ENCODE measurements at places on chromosomes 3 and 15. TPM values are rescaled to one million over a fixed set of nuclear protein-coding genes. Genes with fewer than 3 reads are reported as not detected.

- no peak for DNase-seq
Measured at GRCh38 chr15:25711164-25711563, 152.0 kb downstream of the ATP10A start.

Gene ADAMTS7
- total RNA-seq: not detected

DNA sequence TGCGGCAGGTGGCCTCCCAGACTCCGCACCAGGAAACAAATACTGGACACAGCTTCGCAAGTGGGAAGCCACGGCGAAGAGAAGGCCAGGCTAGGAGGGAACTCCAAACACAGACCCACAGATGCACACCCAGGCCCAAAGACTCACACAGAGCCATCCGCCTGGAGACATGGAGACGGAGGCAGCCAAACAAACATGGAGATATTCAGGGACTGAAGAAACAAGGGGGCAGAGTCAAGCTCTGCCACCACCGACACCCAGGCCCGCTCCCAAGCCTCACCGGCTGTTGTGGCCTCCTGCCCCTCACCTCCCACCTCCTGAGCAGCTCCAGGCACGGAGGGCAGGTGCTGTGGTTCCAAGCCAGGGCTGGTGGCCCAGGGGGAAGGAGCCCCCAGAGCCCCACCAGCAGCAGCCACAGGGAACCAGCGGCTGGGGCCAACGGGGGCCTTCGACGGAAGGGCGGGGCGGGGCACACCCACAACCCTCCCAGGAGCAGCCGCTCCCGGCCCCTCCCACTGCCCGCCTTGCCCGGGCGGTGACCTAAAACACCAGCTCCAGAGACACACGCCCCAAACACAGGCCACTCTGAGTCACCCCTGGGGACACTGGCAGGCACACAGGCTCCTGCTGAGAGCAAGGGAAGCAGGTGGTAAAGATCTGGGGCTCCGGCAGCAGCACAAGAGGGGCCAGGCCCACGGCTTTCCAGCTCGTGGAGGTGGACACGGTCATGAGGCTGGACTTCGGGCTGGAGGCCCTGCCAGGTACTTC is 31.9 kb downstream of the TNK2 start:
- no peak for DNase-seq

Gene DCBLD2
- total RNA-seq: 1.2 TPM

- no peak for DNase-seq
Measured at GRCh38 chr15:74133694-74134386, 3.5 kb downstream of the ISLR2 start.

- DNase-seq: peak; percentile 70
Measured at GRCh38 chr3:124671106-124671505, 59.1 kb upstream of the UMPS start.

DNA sequence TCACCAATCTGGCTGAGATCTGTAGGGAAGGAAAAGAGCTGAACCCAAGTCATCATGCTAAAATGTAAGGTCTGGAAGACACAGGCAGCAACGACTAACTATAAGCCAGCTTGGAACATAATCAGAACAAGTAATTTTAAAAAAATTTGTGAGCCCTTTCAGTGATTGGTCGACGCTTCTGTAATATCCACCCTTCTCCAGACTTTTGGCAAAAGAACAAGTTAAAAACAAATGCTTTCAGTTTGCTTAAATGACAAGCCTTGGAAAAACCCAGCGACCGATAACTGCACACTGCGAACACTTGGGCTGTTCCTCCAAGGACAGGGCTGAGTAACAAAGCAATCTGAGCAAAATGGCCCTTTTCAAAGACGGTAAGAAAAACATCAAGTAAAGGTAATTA is 49.6 kb downstream of the PCSK6 start:
- DNase-seq: no peak

Measured in activated CD8-positive, alpha-beta T cell treated with anti-CD3 and anti-CD28 coated beads, Interleukin-2, amount 10 ng/mL, durations not matched to agents 7 days and 5 days (primary cell).